ENCODE measurements at places on chromosomes 11 and 22.
A peak's percentile ranks its signal among the peaks of the same experiment; 100 is the strongest.

GRCh38 chr22:20890975-20891374 lies 26.2 kb upstream of the CRKL start:
- DNase-seq: no peak

DNA sequence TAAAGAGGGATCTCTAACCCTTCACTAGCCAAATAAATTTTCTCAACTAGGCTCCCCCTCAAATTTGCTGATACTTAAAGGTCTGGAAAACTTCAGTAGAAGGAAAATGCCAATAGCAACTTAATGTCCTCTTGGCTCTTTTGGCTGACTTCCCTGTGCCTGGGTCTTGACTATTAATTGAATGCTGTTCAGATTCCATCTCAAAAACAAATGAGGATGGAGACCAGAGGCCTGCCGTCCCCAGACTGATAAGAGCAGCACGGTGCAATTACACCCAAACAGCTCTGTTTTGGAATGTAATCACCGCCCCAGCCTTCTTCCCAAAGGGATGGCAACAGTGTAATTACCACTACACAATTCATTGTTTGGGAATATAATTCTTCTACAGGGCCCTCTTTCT lies 89.3 kb upstream of the CHRM4 start:
- DNase-seq: no peak

DNA sequence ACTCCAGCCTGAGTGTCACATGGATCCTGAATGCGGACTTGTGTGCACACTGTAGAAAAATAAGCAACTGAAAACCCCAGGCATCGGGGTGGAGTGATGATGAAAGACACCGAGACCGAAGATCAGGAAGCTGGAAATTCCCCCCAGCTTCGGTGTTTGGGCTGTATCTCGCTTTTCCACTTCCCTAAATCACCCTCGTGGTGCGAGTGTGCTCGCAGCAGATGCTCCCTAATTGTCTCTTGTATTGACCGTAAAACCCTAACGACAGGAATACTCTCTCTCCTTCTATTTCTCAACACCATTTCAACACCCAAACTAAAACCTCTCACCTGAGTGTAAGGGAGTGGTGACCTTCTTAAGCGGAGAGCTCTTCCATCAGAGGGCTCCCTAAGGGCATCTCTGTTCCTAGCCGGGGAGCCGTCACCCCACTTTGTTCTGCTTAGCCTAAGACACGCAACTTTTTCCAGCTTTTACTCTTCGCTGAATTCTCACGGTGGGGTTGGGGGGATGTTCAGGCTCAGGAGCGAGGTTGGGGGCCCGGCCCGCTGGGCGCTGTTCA lies 635 bp upstream of the GRK3 start:
- DNase-seq: no peak

GRCh38 chr22:43274595-43275240 lies 68.5 kb downstream of the SCUBE1 start:
- DNase-seq: no peak

DNA sequence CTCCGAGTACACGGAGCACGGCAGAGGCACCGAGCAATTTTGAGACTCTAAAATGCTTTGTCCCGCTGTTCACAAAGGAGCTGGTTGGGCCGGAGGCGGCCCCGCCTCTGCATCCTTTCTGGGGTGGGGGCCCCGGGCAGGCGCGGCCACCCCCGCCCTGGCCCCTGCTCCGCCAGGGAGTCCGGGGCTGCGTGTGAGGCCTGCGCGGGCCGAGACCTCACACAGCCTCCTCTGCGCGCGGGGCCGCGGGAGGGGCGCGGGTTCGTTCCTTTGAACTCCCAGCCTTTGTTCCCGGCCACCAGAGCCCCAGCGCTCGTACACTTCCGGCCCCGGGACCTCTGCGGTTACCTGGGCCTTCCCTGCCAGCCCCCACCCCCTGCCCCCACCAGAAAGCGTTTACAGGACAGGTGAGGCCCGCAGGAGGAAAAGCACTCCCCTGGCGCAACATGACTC lies 1.6 kb downstream of the FGF19 start:
- no peak for DNase-seq

DNA sequence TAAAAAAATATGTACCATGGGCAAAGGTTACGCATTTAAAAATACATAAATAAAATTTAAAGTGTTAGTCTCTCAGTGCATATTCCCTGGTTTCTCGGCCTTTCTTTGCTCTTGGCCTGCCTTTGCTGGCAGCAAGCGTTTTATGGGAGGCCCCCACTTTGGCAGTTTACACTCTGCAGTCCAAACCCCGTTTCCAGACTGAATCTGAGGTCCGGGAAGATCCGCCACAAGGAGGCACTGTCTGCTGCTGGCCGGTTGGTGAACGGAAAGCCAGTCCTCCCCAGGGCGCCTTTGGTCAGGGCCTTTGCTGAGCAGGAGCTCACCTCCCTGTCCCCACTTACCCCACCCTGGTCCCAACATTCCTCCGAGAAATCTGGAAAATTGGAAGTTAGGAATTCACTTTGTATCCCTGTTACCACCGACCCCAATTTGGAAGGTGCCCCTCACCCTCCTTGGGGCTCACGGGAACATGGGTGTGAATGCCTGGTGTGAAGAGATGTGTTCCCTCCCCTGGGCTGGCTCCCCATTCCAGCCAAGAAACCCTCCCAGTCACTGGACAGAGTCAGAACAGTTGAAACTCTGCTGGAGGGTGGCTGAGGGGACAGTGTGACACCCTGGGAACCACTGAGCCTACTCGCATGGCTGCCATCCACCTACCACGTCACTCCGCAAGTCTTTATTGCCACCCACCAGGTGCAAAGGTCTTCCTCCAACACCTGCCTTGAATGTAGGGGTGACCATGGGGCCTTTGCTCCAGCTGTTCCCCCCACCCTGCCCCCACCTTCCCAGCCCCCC lies 9.4 kb upstream of the SF1 start:
- peak; percentile 17 for DNase-seq

GRCh38 chr22:42646569-42647525 lies 2.3 kb downstream of the CYB5R3 start:
- DNase-seq: no peak

DNA sequence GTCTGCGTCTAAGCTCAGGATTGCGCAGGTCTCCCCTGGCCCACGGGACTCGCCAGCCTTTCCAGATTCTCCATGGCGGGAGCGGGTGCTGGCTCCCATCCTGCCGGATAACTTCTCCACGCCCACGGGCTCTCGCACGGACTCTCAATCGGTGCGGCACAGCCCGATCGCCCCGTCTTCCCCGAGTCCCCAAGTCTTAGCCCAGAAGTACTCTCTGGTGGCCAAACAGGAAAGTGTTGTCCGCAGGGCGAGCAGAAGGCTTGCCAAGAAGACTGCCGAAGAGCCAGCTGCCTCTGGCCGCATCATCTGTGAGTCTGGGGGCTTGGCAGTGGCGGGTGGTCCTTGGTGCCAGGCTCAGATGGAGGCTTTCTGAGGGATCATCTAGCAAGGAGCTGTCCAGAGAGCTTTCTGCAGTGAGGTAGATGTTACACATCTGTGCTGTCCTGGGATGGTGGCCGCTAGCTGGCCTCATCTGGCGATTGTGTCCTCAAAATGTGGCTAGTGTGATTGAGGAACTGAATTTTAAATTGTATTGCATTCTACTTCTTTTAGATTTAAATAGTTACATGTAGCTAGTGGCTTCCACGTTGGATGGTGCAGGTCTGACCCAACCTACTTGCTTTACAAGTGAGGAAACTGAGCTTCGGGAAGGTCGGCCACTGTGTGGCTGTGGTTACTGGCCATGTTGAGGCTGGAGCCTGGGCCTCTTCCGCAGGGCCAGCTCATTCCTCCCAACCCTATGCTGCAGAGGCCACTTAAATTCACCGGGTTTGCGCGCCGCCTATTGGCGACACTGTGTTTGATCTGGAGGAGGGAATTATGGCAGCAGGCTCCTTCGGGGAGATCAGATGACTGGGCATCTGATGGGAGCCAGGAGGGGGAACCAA lies 6.7 kb downstream of the INCENP start:
- DNase-seq: no peak

DNA sequence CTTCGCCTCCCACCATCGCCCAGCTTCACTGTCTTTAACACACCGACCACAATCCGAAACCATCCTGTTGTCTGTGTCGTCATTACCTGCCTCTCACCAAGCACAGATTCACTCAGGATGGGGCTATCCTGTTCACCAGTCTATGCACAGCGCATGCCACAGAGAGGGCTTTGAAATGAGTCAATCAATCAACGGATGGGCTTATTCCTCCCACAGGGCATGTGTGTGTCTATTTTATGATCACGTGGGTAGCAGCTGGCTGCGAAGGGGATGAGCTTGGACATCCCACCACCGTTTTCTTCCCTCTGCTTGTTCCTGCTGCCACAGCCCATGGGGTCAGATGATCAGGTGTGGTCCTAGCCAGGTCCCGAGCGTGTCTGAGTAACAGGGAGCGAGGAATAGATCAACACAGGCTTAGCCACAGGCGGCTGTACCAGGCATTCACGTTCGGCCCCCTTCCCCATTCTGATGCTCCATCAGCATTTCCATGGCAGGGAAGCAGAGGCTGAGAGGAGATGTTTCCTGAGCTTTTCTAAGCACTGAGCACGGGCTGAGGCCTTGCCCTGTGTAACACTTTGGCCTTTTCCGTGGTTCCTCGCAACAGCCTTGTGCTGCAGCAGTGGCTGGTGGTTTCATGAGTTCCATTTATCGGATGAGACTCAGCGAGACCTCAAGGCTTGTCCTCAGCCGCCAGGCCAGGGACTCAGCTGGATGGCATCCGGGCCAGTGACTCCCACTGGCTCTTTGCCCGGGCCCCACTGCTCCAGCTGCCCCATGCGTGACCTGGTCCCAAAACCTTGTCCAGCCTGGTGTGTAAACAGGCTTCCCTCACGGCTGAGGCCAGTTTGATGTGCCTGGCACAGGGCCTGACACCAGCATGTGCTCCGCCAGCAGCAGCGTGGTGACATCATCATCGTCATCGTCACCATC lies 48.1 kb upstream of the FGF3 start:
- DNase-seq: no peak

- DNase-seq: no peak
Observed at GRCh38 chr22:48921411-48921903, 906.2 kb downstream of the BRD1 start.

GRCh38 chr11:95318498-95318897 lies 87.5 kb upstream of the SESN3 start:
- no peak for DNase-seq

- peak; percentile 23 for DNase-seq
Observed at GRCh38 chr11:36149538-36150242, 139.5 kb downstream of the COMMD9 start.

DNA sequence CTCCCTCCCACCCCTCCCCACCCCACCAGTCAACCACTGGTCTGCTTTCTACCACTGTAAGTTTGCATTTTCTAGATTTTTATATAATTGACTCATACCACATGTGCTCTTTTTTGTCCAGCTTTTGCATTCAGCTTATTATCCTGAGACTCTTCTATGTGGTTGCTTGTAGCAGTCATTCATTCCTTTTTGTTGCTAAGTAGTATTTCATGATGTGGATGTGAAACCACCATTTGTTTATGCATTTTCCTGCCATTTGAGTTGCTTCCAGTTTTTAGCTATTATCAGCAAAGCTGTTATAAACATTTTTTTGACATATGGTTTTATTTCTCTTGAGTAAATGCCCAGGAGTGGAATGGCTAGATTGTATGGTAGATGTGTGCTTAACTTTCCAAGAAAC lies 77.0 kb upstream of the FGF3 start:
- no peak for DNase-seq

DNA sequence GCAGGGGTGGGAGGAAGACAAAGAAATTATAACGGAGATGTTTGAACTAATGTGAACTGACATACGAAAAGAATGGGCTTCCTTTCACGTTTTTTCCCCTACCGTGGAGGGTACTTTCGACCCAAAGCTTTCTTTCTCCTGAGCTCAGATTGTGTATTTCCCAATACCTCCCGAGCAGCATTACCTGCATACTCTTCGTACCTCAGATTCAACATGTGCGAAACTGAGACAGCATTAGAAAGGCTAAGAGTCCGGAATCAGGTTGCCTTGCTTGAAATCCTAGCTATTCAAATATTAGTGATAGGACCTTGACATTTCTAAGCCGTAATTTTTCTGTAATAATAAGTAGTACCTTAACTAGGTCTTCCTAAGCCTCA lies 778 bp upstream of the PAK1 start:
- DNase-seq: no peak

GRCh38 chr22:41857155-41857859 lies 24.4 kb downstream of the SREBF2 start:
- no peak for DNase-seq

GRCh38 chr11:211295-211694 lies 3.8 kb downstream of the RIC8A start:
- DNase-seq: no peak

DNA sequence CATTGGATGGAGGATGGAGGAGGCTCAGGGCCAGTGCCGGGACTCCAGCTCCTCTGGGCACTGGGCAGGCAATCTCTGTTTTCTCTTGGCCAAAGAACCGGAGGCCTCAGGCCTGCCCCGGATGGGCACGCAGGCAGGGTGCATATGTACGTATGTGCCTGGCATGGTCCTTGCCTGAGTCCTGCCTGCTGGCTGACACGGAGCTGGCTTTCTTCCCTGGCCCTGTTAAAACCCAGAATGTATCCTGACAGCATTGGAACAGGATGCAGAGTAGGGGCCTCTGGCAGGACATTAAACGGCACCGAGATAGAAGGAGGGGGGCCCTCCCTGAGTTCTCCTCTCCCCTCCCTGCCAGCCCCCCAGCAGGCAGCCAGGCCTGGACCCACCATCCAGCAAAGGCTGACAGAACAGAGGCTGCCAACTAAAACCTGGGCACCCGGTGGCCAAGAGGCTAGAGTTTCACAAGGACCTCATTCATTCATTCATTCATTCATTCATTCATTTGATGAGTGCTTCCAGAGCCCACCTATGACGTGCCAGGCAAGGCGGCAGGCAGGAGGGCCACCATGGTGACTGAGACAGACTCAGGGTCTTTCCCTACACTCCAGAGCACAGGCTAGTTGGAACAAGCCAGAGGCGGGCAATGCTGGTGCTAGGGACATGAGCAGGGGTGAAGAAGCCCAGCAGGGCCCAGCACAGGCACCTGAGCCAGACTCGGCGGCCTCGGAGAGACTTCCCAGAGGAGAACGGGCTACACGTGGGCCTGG lies 28.8 kb downstream of the FLRT1 start:
- DNase-seq: no peak

- DNase-seq: no peak
Observed at GRCh38 chr11:133549826-133550225, 17.5 kb upstream of the OPCML start.

DNA sequence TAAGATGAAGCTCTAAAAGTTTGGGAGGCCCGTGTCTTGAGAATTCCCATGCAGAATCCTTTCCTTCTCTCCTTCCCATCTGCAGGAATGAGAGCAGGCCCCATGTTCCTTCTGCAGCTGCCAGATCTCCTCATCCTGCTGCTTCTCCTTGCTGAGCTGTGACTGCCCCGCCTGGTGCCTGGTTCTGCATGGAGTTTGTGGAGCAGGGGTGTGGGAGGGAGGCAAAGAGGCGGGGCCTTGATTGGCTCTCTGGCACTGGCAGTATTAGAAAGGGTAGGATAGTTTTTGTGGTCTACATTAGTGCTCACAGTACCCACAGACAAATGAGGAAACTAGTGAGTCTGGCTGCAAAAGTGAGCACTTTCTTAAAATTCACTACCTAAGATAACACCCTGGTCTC lies 91.1 kb upstream of the CLPB start:
- DNase-seq: no peak

Measured in NCI-H2081 (cell line).